Vein endothelial cell (primary cell): ENCODE measurements at places on chromosomes 3 and 15. TPM values are rescaled to one million over a fixed set of nuclear protein-coding genes. Genes with fewer than 3 reads are reported as not detected.

TM6SF1 gene
- total RNA-seq: 26.3 and 38.2 TPM in 2 replicates

EIF3J gene
- 37.2 and 51.3 TPM in 2 replicates for total RNA-seq

CCR9 gene
- total RNA-seq: not detected in 2 replicates

IQCF5 gene
- total RNA-seq: not detected in 2 replicates

LDHAL6B gene
- not detected in 2 replicates for total RNA-seq

MYRIP gene
- 17.2 and 18.3 TPM in 2 replicates for total RNA-seq

CDCP1 gene
- total RNA-seq: 0.96 and 0.98 TPM in 2 replicates

SERINC4 gene
- total RNA-seq: under 0.01 TPM in 1 of 2 replicates, not detected in the other
